Caudate nucleus (tissue), 63 donors: ENCODE measurements at places on chromosomes 5 and 9.
A peak's percentile ranks its signal among the peaks of the same experiment; 100 is the strongest.

- no peak for DNase-seq
Observed at GRCh38 chr9:135051316-135052038, 36.0 kb upstream of the OLFM1 start.

DNA sequence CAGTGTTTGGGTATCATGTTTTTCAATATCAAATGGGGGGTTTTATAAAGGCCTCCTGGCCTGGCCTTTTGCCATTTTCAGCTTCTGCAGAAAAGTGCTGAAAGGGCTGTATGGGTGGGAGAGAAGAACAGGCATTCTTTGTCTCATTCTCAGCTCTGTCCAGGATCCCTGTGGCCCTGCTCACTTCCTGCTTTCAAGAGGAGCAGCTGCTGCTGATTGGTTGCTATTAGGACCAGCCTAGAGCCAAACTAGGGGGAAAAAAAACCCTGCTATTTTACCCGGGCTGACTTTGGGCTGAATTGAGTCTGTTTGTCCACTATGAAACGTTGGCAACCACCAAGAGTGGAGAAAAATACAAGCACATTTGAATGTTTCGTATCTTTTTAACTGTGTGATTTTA, 117.1 kb downstream of the CMYA5 start:
- peak; percentile 64 for DNase-seq

DNA sequence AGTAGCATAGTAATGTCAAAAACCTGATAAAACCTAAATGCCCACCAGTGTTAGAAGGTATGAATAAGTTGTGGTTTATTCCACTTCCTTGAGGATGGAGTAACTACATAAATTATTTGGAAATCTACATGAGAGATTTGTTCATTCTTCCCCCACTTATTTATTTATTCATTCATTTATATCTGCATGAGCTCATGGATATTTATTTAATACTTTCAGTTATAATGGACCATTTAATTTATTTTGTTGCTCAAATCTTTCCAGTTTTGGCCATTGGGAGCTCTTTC, 223.8 kb upstream of the S1PR3 start:
- no peak for DNase-seq

GRCh38 chr5:7398596-7399280, 2.8 kb downstream of the ADCY2 start:
- DNase-seq: no peak
